ENCODE measurements at places on chromosomes 3 and 15. TPM values are rescaled to one million over a fixed set of nuclear protein-coding genes. Genes with fewer than 3 reads are reported as not detected.
A peak's percentile ranks its signal among the peaks of the same experiment; 100 is the strongest.

- DNase-seq: no peak
Observed at GRCh38 chr15:80457896-80458295, 53.7 kb downstream of the ARNT2 start.

DNA sequence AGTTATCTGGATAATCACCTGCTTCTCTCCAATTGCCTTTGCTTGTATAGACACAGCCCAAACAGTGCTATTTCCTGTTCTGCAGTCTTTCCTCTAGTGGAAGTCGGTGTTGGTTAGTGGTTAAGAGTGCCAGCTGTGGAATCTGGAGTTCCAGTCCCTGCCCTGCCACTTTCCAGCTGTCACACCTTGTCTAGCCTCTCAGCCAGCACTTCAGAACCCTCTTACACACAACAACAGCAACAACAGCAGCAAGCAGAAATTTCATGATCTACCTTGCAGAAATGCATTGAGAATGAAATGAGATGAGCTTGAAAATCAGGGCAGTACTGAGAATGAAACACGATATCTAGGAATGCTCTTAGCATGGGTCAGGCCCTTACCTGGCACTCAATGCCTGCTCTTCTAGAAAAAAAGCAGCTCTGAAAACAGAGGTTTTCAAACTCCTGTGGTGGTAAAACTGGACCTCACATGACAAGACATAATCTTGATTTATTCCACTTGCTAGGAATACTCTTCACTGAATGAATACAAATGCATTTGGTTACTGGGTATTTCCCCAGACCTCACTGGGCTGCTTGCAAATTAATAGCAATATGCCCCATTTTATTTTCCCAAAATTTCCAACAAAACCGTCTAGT is 3.3 kb upstream of the WNT5A start:
- no peak for DNase-seq

GRCh38 chr3:124126436-124127023 is 134.6 kb upstream of the ROPN1 start:
- DNase-seq: no peak

GRCh38 chr3:50675179-50676030 is 678 bp downstream of the DOCK3 start:
- DNase-seq: peak; percentile 46

- DNase-seq: no peak
Observed at GRCh38 chr3:188389711-188390342, 235.9 kb downstream of the LPP start.

The PAQR5 gene
- total RNA-seq: 1.1 TPM

DNA sequence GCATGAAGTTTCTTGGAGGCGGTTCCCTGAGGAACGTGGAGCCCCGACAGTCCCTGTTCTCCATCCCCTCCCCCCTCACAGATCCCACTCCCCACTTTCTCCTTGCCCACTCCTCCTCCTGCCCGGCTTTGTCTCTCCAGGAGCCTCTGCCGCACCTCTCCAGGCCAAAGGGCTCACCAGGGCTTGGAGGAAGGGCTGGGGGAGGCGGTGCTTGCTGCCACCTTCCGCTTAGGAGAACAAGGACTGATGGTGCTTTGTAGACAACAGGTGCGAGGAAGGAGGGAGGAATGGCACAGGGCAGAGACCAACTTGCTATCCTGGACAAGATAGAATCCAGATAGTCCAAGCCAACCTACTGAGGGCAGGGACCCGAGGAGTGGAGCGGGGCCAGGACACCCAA is 103.5 kb upstream of the SMAD3 start:
- DNase-seq: no peak

The SLC28A2 gene
- total RNA-seq: not detected

The GRIP2 gene
- 9.7 TPM for total RNA-seq

GRCh38 chr3:126911162-126912026 is 71.5 kb upstream of the PLXNA1 start:
- DNase-seq: no peak

- DNase-seq: no peak
Observed at GRCh38 chr3:170534227-170534626, 51.6 kb downstream of the SLC7A14 start.

The CCK gene
- 14.7 TPM for total RNA-seq

DNA sequence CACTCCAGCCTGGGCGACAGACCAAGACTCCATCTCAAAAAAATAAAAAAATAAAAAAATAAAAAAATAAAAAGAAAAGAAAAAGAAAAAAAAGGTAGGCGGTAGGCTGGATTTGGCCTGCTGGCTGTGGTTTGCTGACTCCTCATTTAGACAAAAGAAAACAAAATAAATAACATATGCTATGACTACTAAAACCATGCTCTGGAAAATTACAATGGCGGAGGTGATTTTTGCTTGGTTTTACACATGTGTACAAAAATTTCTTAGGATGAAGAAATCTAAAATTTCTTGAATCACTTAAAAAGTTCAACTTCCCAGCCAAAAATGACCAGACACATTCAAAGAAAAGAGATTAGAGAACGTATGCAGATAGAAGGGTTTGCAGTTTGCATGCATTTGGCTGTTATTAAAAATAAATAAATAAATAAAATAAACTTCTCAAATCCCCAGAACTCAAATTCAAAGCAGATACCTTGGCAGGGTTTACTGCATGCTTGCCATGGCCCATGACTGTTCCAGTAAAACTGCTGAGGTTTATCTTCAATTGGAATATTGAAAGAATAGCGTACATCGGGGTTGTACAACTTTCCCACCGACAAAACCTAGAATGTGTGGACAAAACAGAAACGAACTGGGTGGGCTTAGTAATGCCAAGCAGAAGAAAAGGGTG is 65.9 kb downstream of the ADAMTS9 start:
- DNase-seq: no peak

GRCh38 chr3:12138044-12138443 is 20.7 kb downstream of the TIMP4 start:
- no peak for DNase-seq

DNA sequence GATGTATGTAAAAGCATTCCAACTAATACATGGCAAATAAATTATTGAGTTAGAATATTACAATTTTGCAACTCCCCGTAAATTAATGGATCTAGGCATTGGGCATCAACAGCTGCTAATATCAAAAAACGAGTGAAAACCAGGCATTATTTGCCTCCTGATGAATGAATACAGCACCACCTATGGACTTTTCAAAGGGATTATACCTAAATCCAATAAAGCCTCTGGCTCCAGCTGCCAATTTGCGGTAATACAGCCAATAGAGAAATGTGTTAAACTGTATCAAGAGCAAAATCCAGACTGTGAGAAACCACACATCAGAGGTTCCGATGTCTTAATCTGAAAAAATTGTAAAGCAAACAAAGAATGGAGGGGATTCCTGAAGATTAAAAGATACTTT is 16.3 kb upstream of the A4GNT start:
- DNase-seq: no peak

DNA sequence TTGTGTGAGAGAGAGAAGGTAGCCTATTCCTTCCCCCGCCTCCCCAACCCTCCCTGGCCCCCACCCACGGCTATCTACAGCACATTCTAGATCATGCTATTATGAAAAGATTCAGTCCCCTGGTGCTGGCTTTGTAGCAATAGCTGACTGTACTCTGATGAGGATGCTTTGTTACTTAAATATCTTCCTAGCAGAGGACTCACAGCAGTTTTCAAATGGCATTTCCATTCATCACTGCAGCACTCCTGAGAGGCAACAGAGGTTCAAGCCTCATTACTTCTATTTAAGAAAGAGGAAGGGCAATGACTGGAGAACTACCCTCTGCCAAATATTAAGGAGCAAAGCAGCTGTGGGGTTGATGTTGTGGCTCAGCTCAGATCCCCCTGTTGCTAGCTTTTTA is 61.0 kb downstream of the LRRN1 start:
- DNase-seq: no peak

DNA sequence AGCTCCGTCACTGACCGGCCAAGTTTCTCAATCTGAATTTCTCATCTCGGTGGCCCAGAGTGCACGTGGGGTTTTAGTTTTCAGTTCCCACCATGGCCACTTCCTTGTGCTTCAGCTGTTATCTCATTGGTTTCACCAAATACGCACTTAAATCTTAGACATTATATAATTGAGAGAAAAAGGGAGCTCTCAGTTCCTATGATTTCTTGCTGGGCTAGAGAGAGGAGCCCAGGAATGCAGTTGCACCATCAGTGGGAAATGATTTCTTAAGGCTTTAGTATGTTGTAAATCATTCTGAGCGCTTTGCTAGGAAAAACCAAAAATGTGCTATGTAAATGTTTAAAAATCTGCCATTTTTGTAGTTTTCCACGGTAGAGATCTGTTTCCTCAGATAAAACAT is 53.2 kb downstream of the OXNAD1 start:
- no peak for DNase-seq

- no peak for DNase-seq
Observed at GRCh38 chr15:74136814-74137536, 6.6 kb downstream of the ISLR2 start.

DNA sequence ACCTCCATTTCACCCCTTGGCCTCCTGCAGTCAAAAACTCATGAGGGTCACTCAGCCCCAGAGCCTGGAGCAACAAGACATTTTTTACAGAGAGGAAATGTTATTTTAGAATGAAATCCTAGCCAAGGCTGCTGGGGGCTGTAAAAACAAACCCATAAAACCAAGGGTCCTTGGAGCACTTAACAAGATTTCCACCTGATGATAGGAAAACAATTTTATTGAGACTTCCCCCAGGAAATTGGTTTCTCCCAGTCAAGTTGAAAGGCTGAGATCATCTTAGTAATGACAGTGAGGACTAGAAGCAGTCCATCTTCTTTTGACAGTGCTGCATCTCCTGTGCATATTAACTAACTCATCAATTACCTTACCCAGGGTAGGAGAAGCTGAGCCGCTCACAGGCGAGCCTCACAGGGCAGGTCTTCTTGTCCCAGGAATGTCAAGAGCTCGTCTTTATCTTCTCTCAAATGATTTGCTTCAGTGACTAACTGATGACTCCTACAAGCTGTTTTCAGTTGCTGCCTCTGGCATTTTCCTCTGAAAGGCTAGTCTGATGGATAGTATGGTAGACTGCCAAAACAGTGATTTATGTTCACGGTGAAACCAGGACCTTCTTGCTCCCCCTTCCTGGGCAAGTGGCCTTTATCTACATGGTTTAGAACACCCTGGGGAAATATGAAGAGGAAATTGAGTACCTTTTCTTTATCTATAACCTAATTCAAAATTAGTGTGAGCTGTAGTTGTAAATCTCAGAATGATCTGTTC is 34.6 kb upstream of the AEN start:
- DNase-seq: no peak

- DNase-seq: no peak
Observed at GRCh38 chr3:178181784-178182183, 354.5 kb upstream of the KCNMB2 start.

DNA sequence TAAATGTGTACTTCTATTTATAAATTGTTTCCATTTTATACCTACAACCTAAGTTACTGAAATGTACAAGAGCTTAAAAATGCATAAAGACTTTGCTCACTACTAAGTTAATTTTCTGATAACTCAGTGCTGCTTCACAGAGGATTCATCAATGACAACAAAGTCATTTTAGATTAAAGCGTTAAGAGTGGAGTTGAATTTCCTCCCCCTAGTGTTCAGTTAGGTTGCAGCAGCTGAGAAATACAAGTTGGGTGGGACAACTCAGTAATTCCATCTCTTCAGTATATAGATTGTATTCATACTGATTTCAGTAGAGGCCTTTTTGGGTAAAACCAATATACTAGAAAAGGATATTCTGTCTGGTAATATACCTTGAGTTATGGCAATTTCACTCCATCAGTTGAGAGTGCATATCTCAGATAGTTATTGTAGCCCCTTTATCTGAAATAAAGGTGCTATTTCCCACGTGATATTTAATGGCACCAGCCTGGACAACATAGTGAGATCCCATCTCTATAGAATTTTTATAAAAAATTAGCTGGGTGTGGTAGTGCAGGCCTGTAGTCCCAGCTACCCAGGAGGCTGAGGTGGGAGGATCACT is 6.9 kb upstream of the RPL35A start:
- DNase-seq: no peak

- no peak for DNase-seq
Observed at GRCh38 chr3:54062546-54062945, 59.8 kb upstream of the CACNA2D3 start.
